ENCODE measurements at places on chromosomes 16 and 17. TPM values are rescaled to one million over a fixed set of nuclear protein-coding genes. Genes with fewer than 3 reads are reported as not detected.
A peak's percentile ranks its signal among the peaks of the same experiment; 100 is the strongest.

- no peak overlapping the region for H3K27ac ChIP-seq
- H3K4me3 ChIP-seq: no peak overlapping the region
- no peak for DNase-seq
- H3K4me1 ChIP-seq: no peaks in the 10 kb centered on the region
- no peaks in the 10 kb centered on the region for H3K36me3 ChIP-seq
Observed at GRCh38 chr17:80095038-80095843, 6.1 kb upstream of the GAA start.

DNA sequence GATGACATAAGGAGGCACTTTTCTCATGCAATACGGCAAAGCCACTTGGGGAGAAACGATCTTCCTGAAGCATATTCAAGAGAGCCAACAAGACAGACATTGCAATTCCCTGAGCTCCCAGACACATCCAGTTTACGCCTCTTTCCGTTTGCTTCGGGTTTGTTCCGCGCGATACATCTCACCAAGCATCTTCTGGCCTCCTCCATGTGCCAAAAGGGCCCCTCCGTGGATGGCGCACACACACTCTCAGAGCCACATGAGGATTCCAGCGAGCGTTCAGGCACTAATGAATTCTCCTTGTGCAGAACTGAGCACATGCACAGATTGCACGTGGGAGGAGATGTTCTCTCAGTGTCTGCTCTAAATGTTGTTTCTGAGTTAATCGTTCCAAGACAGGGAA, 146.7 kb upstream of the SHISA6 start:
- H3K4me1 ChIP-seq: no peaks in the 10 kb centered on the region
- no peak overlapping the region for H3K4me3 ChIP-seq
- DNase-seq: no peak
- H3K27me3 ChIP-seq: no peaks in the 10 kb centered on the region
- no peak overlapping the region for H3K27ac ChIP-seq

DNA sequence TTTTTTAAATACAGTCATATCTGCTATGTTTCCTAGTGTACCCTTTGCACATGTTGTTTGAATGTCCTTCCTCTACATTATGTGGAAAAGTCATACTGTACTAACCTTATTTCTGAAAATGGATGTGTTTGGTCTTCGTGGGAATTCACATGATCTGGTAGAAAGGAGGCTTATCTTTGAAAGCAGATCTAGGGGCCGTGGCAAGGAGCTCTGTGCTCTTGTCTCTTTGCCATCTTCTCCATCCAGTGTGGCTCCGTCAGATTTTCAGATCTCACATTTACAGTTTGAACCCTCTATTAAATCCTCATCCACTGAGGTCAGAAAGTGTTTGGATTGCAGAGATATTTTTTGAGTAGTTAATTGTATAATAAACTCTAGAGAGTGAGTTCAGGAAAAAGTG, 32.9 kb downstream of the MAP2K4 start:
- no peak overlapping the region for H3K4me3 ChIP-seq
- no peaks in the 10 kb centered on the region for H3K27me3 ChIP-seq
- H3K36me3 ChIP-seq: no peaks in the 10 kb centered on the region
- no peak for DNase-seq

- H3K36me3 ChIP-seq: no peaks in the 10 kb centered on the region
- no peak for DNase-seq
- no peaks in the 10 kb centered on the region for H3K27me3 ChIP-seq
- peaks cover 28% of the 10 kb centered on the region for H3K4me1 ChIP-seq
- no peak overlapping the region for H3K27ac ChIP-seq
Observed at GRCh38 chr17:77884967-77885641, 73.4 kb upstream of the TNRC6C start.

GRCh38 chr17:41140360-41141131, at the start of gene KRTAP4-6:
Gene KRTAP4-6 (minus strand): TSS chr17:41140544. CDS start chr17:41140487, 57 bp downstream.
- H3K27me3 ChIP-seq: no peaks in the 10 kb centered on the region
- no peak for DNase-seq
- H3K36me3 ChIP-seq: no peaks in the 10 kb centered on the region
- no peaks in the 10 kb centered on the region for H3K4me1 ChIP-seq

- no peaks in the 10 kb centered on the region for H3K36me3 ChIP-seq
- peaks cover 96% of the 10 kb centered on the region for H3K4me1 ChIP-seq
Observed at GRCh38 chr17:57365420-57365819, 109.1 kb downstream of the MSI2 start.

GRCh38 chr16:1812732-1813163, 13.9 kb downstream of the HAGH start:
- H3K4me3 ChIP-seq: no peak overlapping the region
- H3K27me3 ChIP-seq: no peaks in the 10 kb centered on the region
- DNase-seq: peak; percentile 39
- H3K27ac ChIP-seq: no peak overlapping the region
- H3K4me1 ChIP-seq: no peaks in the 10 kb centered on the region
- no peaks in the 10 kb centered on the region for H3K36me3 ChIP-seq

GRCh38 chr16:68040506-68041288, 17.6 kb downstream of the DUS2 start:
- peaks cover 5% of the 10 kb centered on the region for H3K4me1 ChIP-seq
- peak; percentile 58 for DNase-seq
- H3K27me3 ChIP-seq: no peaks in the 10 kb centered on the region
- peak overlapping the region; percentile 19 for H3K27ac ChIP-seq

DNA sequence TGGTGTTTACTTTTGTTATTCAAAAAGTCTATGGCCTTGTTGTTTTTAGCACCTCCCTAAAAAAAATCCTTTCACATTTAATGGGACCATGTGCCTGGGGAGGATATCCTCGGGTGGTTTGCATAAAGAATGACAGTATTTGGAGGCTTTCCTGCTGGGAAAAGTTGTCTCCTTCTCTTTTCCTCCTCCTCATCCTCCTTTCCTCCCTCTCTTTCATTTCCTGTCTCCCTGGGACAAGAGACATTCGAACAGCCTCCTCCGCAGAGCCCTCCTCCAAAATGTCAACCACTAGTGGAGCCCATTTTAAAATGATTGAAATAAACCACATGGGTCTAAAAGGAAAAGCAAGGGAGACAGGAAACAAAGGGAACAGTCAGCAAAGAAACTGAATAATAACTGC, 67.4 kb downstream of the MYH13 start:
- DNase-seq: no peak
- no peak overlapping the region for H3K4me3 ChIP-seq
- no peaks in the 10 kb centered on the region for H3K36me3 ChIP-seq

GRCh38 chr17:77493238-77493820, 352.6 kb downstream of the SEC14L1 start:
- H3K27me3 ChIP-seq: no peaks in the 10 kb centered on the region
- DNase-seq: peak; percentile 14
- H3K4me3 ChIP-seq: no peak overlapping the region
- peaks cover 18% of the 10 kb centered on the region for H3K4me1 ChIP-seq
- peaks cover 50% of the 10 kb centered on the region for H3K36me3 ChIP-seq

DNA sequence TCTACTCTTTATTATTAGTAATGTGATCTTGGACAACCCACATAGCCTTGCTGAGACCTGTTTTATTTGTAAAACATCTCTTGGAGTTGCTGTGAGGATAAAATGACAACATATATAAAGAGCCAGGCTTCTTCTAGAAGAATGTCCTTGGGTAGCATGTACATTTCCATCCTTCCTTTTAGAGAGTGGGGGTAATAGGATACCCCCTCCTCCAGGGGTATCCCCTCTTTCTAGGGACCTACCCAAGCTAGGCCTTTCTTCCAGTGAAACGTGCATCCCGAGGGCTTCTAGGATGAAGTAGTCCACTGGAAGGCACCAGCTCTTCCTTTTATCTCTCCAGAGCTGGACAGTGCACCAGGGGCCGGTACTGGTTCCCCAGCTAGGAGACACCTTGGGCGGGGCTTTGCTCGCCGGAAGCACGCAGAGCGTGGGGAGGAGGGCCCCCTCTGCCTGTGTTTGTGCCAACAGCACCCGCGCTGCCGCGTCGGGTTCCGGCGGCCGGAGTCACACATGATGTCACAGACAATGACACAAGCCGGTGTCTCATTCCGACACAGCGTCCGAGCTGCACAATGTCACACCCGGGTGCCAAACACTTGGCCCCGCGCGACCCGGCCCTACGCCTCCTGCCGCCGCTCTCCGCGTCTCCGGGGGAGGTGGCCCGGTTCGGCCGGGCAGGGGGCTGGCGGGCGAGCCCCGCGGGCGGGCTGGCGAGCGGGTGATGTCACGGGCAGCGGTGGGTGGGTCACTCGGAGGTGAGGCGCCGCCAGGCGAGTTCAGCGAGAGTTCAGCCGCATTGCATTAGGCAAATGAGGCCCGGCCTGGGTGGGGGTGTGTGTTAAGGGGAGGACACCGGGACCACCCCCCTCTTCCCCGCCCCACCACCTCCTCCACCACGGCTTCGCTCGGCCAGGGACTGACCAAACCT, 23.4 kb downstream of the GJD3 start:
- no peaks in the 10 kb centered on the region for H3K36me3 ChIP-seq
- peaks cover 86% of the 10 kb centered on the region for H3K4me1 ChIP-seq
- H3K27me3 ChIP-seq: no peaks in the 10 kb centered on the region
- peak overlapping the region; percentile 75 for H3K4me3 ChIP-seq
- peak overlapping the region; percentile 95 for H3K27ac ChIP-seq

GRCh38 chr17:44112284-44113280, 10.9 kb downstream of the HDAC5 start:
- H3K4me3 ChIP-seq: no peak overlapping the region
- no peaks in the 10 kb centered on the region for H3K36me3 ChIP-seq
- H3K4me1 ChIP-seq: peaks cover 86% of the 10 kb centered on the region
- no peaks in the 10 kb centered on the region for H3K27me3 ChIP-seq
- DNase-seq: peak; percentile 96

DNA sequence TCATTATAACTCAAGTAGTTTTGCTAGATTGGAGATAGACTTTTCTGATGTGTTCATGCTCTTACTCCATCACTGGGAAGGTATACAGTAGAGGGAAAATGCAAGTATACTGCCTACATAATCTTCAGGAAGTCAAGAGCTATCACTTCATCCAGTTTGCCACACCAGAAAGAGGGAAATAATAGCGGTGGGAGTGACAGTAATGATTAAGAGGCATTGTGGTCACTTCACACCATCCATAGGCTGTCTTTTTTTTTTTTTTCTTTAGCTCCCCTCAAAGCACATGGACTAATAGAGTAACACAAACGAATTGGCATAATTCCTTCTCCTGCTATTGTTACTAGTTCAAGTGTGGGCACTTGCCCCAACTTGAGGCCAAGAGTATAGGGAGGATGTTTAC, 28.4 kb upstream of the HLF start:
- no peak overlapping the region for H3K4me3 ChIP-seq
- H3K36me3 ChIP-seq: no peaks in the 10 kb centered on the region
- no peak overlapping the region for H3K27ac ChIP-seq
- no peak for DNase-seq
- peaks cover 11% of the 10 kb centered on the region for H3K4me1 ChIP-seq
- H3K27me3 ChIP-seq: no peaks in the 10 kb centered on the region

DNA sequence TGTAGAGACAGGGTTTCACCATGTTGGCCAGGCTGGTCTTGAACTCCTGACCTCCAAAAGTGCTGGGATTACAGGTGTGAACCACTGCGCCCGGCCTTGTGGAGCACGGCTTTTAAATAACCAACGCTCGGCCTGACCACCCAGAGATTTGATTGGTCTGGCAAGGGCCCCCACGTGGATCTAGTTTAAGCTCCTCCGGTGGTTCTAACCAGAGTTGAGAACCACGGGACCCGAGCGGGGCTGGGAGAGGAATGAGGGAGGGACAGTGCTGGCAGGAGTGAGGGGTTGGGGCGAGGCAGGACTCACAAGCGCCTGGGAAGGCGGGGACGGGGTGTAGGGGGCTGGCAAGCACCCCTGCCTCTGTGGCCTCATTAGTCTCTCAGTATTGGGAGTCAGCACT, 3.0 kb downstream of the NLRC3 start:
- H3K4me1 ChIP-seq: no peaks in the 10 kb centered on the region
- H3K36me3 ChIP-seq: no peaks in the 10 kb centered on the region
- H3K27me3 ChIP-seq: no peaks in the 10 kb centered on the region
- H3K27ac ChIP-seq: no peak overlapping the region
- DNase-seq: no peak

DNA sequence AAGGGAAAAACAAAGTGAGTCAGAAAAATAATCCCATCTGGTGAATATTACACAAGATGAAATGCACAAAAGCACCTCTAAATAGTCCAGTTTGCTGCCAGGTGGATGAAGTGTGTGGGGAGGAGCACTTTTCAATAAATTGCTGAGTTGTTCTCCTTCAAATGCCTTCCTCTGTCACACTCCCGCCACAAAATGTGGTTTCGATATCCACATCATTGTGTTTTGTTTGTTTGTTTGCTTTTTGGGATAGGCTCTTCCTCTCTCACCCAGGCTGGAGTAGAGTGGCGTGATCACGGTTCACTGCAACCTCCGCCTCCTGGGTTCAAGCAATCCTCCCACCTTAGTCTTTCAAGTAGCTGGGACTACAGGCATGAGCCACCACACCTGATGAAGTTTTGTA, 24.6 kb upstream of the SHISA9 start:
- H3K36me3 ChIP-seq: no peaks in the 10 kb centered on the region
- no peak overlapping the region for H3K4me3 ChIP-seq
- no peak for DNase-seq

DNA sequence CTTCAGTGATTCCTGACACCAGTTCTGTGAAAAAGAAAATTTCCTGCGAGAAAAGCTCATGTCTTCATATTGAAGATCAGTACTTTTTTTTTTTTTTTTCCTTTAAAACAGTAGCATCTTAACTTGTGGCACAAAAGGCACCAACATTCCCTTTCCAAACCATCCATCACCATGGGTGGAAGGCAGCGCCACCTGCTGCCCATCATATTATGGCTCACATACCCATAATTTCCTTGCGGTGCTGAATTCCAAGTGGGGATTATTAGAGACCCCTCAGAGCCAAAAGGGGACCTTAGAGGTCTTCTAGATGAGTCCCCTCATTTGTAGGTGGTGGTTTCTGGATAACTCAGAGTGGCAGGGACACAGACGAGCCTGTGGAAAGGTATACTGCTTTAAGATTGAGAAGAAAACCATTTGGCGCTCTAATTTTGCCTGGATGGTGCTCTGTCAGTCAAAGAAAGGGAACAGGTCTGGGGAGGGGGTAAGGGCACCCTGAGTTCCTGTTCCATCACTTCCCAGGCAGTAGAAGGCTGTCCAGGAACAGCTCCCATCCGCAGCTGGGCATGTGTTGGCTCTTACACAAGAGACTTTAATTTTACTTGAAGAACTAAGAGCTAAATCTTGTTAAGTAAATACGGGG, 7.9 kb upstream of the SOST start:
- peaks cover 15% of the 10 kb centered on the region for H3K4me1 ChIP-seq
- H3K27me3 ChIP-seq: no peaks in the 10 kb centered on the region
- no peak overlapping the region for H3K4me3 ChIP-seq

Gene TBC1D3H
- not detected for total RNA-seq

Gene C17orf58
- total RNA-seq: 5.2 TPM

Gene RILP
- total RNA-seq: 45.5 TPM

Gene ZSCAN32
- 6.5 TPM for total RNA-seq

Gene ATF7IP2
- total RNA-seq: 2.5 TPM

Gene ASPA
- 1.0 TPM for total RNA-seq

Gene CACNA1H
- 4.0 TPM for total RNA-seq

Gene DNAAF8
- 1.2 TPM for total RNA-seq

Gene TLCD1
- total RNA-seq: 0.75 TPM

Gene PMP22
- 227 TPM for total RNA-seq

Gene OR1E2
- total RNA-seq: not detected

Gene EME1
- total RNA-seq: not detected

Gene MEOX1
- total RNA-seq: 12.2 TPM

Gene CHRNE
- total RNA-seq: not detected
